ENCODE measurements at places on chromosomes 5 and 9.

GRCh38 chr5:673161-673830 is 19.9 kb downstream of the TPPP start:
- DNase-seq = no peak

- no peak for DNase-seq
Measured at GRCh38 chr9:7325995-7326394, 473.6 kb downstream of the DMAC1 start.

GRCh38 chr9:7209990-7210389 is 452.2 kb downstream of the KDM4C start:
- no peak for DNase-seq

DNA sequence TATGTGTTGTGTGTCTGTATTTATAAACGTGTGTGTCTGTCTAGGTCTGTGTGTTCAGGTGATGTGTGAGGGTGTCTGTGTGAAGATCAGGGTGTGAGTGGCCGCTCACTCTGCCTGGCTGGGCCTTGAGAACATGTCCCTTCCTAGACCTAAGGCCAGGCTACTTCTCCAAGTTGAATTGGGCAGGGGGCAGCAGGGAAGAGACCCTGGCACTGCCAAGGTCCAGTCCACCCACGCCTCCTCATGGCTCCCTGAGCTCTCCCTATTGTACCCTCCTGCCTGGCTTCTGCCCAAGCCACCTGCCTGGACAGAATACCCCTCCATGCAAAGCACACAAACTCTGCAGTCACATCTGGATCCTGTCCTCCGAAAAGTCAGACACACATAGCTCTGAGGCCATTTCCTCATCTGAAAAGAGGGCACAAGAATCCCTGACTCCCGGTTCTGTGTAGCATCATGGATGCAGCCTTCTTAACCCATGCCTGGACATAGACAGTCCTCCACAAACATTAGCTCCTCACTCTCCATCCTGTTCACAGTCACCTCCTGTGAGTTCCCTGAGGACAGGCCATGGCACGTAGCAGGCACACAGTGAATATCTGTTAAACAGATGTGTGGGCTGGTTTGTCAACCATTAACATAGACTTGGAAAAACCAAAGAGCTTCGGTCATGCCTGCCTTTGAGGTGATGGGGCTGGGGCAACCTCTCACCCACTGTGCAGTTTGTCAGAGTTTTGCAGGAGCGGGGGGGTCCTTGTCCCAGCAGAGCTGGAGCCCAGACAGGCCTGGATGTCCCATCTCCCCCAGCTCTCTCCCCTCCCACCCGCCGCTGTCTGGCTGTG is 167.8 kb upstream of the MVB12B start:
- DNase-seq = no peak

DNA sequence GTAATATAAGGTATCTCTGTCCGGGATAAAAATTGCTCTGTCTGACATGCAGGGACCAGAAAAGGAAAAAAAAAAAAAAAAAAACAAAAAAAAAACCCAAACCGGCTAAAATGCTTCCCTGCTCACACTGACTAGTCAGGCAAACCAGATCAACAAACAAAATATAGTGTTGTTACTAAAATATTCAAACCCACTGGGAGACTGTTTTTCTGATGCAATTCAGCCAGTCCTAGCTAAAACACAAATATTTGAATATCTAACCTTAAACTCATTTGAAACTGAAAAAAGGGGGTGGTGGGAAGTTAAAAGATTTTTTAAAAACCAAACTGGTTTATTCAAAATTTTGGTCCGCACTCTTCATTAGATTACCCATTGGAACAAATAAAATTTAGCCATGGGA is 61.0 kb downstream of the APBA1 start:
- DNase-seq = no peak

GRCh38 chr9:76181781-76182180 is 212.4 kb downstream of the RFK start:
- no peak for DNase-seq

DNA sequence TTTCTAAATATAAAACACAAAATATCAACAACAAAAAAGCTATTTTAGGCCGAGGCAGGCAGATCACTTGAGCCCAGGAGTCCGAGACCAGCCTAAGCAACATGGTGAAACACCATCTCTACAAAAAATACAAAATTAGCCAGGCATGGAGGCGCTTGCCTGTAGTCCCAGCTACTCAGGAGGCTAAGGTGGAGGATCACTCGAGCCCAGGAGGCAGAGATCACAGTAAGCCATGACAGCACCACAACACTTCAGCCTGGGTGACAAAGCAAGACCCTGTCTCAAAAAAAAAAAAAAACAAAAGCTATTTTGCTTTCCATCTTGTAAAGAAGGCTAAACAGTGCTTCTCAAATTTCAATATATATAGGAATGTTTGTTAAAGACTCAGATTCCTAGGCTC is 11.3 kb downstream of the C5orf15 start:
- DNase-seq = no peak

- DNase-seq = no peak
Measured at GRCh38 chr5:80653502-80653901, 950 bp upstream of the MSH3 start.

- DNase-seq = no peak
Measured at GRCh38 chr5:153372425-153373129, 117.9 kb upstream of the GRIA1 start.

DNA sequence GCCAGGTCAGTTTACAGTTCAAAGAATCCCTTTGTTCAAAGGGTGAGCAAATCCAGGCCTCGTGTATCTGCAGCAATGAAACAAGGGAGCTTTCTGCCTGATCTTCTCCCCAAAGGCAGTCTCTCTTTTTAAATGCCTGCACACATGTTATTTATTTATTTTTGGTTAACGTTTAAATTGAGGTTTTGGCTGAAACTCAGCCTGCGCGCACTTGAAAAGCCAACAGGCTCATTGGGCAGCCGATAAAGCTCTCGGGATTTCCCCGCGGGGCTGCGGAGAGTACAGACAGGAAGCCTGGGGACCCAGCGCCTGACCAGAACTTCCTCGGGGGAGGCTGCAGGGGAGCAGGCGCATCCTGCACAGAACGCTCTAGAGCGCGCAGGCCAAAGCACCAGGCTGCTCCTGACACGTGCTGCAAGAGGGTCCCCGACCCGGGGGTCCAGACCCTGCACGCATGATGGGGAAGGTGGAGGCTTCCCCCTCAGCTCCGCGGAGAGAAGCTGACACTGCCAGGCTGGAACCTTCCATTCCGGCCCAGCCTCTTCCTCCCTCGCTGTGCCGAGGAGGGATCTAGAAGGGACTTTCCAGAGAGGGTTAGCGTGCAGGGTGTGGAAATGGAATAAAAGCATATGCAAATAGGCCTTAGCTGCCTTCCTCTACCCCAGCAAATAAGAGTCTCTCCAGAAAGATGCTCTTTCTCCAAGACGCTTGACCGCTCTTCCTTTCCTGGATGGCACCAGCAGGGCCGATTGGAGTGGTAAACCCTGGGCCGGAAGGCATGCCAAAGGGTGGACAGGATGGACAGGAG is 46.1 kb downstream of the PTTG1 start:
- DNase-seq = peak; percentile 69

- DNase-seq = no peak
Measured at GRCh38 chr5:95913663-95914062, 48.0 kb downstream of the ELL2 start.

DNA sequence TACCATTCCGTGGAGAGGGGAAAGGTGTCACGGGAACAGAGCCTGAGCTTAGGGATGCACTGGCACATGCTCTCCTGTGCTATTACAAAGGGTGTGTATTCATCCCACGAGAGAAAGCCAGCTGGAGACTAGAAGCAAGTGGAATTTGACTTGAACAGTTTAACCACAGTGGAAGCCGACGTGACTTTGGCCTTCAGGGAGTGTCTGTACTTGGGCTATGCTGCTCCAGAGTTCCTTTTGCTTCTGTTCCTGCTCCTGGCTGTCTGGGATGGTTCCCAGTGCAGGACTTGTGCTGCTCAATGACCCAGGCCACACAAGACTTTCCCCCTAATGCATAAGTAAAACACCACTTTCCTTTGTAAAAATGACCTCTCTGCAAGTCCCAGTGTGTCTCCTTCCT is 7.9 kb upstream of the NFIL3 start:
- DNase-seq = no peak

- DNase-seq = no peak
Measured at GRCh38 chr5:138706655-138707480, 46.4 kb upstream of the CTNNA1 start.

DNA sequence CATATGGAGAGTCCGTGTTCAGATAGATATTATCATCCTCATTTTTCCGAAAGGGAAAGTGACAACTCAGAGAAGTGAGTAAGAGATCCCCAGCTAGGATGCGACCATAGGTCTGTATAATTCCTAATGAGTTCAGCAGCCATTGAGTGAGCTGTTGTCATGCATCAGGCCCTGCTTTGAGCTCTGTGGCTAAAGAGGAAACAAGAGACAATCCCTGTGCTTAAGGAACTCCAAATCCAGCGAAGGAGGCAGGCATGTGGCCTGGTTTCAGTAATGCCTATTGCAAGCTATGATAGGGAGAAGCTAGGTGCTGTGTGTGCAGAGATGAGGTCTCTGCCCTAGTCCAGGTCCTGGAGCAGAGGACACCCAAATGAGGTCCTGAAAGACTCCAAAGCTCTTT is 192.8 kb downstream of the ACTL7B start:
- no peak for DNase-seq

DNA sequence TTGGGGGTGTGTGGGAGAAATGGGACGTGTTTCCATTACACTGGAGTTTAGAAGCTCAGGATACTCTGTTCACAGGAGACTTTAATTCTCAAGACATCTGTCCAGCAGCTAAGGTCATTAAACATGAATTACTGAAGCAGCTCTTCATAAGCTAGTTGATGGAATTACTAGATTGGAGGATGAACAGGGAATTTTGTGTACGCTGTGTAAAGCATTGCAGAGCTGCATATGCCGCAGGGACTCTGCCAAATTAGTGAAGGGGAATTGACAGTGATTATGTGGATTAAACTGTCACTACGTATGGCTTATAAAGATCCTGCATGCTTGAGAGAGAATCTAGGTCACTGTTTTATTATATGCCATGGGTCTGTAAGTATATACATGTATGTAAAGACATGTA is 177.5 kb upstream of the TBC1D2 start:
- DNase-seq = no peak

GRCh38 chr9:20604562-20604961 is 17.7 kb downstream of the MLLT3 start:
- DNase-seq = no peak

DNA sequence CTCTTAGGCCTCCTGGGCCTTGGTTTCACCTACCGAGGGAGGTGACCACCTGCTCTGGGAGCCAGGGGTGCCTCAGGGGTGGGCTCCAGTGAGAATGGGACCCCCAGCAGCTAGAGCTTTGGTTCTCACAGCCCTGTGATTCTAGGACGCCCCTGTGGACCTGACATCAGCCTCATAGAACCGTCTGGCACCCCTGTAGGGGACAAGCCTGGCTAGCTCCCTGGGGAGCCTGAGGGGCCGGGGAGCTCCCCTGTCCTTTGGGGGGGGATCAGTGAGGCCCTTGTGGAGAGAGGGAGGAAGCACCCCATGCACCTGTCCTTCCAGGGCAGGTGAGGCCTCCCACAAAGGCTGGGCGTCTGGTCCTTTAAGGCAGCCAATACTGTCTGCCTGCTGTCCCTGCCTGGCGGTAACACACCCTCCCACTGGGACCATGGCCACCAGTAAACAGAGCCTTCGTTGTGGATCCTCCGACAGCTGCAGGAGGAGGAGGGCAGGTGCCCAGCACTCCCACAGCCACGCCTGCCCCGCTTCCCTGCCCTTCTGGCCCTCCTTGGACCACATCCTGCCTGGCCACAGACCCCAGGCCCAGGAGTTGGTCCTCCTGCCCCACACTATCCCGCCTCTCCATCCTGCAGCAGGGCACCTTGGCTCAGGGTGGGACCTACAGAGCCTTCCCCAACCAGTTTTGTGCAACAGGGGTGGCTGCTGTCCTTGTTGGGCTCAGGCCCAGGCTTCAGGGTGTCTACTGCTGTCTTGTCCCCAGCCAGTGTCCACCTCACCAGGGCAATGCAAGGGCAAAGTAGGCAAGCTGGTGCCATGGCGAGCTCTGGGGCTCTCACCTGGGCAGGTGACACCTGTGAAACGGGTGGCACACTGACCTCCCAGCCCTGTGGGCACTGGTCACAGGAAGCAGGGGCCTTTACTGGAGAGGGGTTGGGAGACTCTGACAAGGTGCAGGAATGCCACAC is 3.0 kb upstream of the TUBB4B start:
- DNase-seq = no peak

GRCh38 chr9:101229606-101230005 is 155.2 kb downstream of the BAAT start:
- no peak for DNase-seq

GRCh38 chr9:130207241-130207992 is 35.2 kb downstream of the NCS1 start:
- no peak for DNase-seq

- DNase-seq = no peak
Measured at GRCh38 chr9:19229595-19230354, 718 bp upstream of the DENND4C start.

- no peak for DNase-seq
Measured at GRCh38 chr5:137648361-137648760, 87.5 kb downstream of the KLHL3 start.

DNA sequence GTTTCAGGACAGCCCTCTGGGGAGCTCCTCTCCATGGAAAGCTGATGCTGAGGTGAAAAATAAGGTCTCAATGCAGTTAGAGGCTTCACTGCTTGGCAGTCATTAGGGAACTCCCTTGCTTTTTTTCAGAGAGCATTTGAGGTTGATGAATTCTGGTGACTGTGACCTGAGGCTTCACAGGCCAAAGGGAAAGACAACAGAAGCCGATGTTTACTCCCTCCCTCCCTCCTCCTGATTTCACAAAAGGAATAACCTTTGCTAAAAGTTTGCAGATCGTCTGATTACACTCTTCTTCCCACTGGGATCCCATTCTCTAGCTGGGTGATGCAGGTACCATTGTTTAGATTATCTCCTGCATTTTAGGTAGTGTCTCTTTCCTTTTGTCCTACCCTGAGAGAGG is 329.4 kb downstream of the KIF4B start:
- no peak for DNase-seq

DNA sequence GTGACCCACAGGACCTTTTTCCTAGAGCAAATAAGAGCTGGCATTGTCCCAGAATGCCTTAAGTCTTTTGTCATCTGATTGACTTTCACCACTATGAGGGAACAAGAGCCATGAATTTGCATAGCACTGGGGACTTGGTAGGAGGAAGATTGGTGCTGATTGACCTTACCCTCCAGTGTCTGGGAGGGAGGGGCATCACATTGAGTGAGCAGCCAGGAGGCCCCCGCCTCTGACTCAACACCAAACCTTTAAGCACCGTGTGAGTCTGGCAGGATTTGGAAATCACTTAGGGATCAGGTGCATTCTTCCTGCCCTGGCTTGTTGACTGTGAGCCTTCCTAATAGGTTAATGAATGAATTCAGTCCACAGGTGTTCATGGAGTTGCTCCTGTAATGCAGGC is 40.7 kb downstream of the WNK2 start:
- no peak for DNase-seq

- no peak for DNase-seq
Measured at GRCh38 chr9:7328453-7328852, 471.1 kb downstream of the DMAC1 start.

DNA sequence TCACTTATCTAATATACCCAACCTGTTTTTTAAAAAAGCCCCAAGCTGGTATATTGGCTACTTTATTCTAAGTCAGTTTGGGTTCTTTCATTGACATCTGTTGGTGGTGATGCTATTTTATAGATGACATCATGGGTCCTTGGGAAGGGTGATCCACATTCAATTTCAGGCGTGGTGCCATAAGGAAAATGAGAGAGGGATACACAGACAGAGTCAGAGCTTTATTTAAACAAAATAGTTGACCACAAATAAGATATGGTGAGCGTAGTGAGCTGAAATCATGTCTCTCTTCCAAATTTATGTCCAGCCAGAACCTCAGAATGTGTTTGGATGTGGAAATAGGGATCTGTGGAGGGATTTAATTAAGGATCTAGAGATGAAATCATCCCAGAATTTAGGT is 302.4 kb downstream of the MAT2B start:
- no peak for DNase-seq

GRCh38 chr9:2302606-2303005 is 287.5 kb downstream of the SMARCA2 start:
- no peak for DNase-seq

All from activated CD4-positive, CD25-positive, alpha-beta regulatory T cell treated with anti-CD3 and anti-CD28 coated beads, Interleukin-2, amount 50 U/mL, for 16 hours (primary cell).